ENCODE measurements at places on chromosomes 16 and 17.

- no peak for DNase-seq
Measured at GRCh38 chr17:1493291-1493980, 950 bp upstream of the MYO1C start.

- no peak for DNase-seq
Measured at GRCh38 chr16:459761-460160, 34.3 kb downstream of the RAB11FIP3 start.

GRCh38 chr17:42922294-42922693, 21.7 kb downstream of the G6PC1 start:
- DNase-seq, result no peak

DNA sequence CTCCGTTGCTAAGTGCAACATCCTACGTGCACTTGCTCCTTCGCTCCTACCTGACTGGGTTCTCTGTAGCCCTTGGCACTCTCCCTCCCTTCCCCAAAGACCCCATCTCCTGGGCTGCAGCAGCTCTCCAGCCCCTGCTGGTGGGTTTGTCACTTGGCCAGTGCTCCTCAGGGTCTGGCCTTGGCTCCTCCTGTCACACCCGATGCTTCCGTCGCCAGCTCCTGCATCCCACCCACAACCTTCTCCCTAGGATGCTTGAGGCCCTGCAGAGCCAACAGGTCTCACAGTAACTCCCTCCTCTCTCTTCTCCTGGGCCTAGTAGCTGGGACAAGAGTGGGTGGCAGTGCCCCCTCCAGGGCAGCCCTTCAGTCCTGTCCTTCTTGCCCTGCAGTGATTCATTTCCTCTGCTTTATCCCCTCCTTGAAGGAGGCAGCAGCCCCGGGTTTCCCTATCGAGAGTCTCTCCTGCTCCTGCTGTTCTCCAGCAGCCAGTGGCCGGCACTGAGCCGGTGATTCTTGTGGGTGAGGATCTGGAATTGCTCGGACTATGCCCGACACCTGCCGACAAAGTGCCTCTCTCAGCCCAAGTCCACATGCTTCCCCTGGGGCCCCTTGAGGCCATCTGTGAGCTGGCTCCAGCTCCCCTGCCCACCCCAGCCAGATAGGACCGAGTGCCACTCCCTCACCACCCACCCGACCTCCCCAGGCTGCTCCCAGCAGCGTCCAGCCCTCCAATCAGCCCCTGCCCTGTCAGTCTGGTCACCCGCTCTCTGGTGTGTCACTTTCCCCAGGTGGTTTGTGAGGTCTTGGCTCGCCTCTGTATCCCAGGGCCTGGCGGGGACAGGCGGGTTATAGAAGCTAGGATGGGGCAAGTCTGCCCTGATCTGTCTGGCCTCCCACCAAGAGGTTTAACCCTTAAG, 3.8 kb downstream of the LITAFD start:
- DNase-seq, result no peak

DNA sequence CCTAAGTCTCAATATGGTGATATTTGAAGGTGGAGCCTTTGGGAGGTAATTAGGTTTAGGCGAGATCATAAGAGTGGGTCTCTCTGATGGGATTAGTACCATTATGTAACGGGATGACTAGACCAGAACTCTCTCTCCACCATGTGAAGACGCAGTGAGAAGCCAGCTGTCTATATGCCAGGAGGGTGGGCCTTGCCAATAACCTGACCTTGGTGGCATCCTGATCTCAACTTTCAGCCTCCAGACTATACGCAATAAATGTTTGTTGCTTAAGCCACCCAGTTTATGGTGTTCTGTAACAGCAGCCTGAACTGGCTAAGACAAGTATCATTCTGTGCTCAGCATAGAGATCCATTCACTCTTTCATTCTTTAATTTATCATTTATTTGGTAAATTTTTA, 167.2 kb upstream of the CDH11 start:
- DNase-seq, result no peak

DNA sequence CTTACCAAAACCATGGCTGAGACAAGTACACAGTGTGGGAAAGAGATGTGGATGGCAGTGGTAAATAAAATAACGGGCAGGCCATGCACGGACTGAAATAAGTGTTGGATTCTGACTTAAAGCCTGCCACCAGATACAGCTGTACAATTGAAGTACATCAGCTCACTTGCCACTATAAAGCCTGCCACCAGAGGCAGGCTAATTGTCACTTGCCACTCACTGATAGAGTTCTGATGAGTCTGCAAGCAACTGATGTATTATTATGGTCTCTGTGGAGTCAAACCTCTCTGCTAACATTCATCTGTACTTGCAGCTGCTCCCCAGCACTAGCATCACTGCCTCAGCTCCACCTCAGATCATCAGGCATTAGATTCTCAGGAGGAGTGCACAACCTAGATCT, 93.0 kb downstream of the CYTH1 start:
- DNase-seq, result no peak

DNA sequence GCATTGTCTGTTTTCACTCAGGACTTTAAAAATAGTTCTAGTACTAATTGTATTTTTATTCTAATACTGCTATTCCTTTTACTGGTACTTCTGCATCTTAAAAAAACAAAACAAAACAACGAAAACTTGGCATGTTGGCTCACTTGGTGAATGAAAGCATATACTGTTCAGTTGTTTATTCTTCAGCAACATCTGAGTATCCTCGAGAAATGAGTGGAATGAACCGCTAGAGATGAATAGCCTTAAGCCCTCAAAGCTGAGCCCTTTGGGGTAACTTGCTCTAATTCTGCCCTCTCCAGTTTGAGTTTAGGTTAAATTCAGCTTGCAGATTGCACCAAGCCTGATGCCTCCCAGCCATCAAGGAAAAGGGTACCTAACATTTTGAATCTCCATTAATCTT, 126.5 kb downstream of the WWOX start:
- DNase-seq, result no peak

GRCh38 chr17:30031214-30031869, 85.3 kb upstream of the NSRP1 start:
- no peak for DNase-seq
